Panc1 (cell line): ENCODE measurements at places on chromosomes 7 and 10.
A peak's percentile ranks its signal among the peaks of the same experiment; 100 is the strongest.

GRCh38 chr7:149828357-149829309, 9.5 kb upstream of the ZNF862 start:
- no peak for DNase-seq

DNA sequence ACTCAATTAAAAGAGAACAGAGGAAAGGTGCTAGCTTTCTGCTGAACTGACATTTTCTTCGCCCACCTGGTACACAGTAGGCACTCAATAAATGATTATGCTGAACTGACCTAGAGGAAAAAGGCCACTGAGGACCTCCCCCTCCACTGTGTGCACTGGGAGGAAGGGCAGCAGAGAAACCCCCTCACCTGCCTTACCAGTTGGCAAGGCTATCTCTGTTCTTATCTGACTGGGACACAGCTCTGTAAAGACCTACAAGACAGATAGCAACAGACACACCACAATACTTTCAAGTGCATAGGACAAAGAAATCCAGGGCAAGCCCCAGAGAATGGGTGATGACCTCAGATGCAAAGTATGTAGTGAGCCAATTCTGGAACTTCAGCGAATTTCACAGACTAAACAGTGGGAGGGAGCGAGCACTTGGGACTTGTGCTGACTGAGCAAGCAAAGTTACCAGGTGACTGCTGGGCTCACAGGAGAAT, 30.4 kb downstream of the PDLIM1 start:
- peak; percentile 73 for DNase-seq

DNA sequence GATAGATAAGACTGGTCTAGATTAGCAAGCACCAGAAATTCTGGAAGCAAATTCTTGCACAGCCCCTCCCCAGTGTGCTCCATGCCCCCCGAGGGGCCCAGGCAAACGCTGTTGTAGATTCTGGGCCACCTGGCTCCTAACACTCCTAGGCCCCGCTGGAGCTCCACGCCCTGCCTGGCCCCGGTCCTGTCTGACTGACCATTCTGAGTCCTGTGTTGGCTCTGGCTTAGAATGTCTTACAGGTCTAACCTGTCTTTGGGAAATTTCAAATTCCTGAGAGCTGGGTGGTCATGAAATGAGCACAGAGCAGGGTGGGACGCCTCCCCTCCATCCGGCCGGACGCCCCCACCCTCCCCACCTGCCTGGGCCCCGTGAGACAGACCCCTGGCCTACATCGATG, 12.6 kb upstream of the OPALIN start:
- no peak for DNase-seq

DNA sequence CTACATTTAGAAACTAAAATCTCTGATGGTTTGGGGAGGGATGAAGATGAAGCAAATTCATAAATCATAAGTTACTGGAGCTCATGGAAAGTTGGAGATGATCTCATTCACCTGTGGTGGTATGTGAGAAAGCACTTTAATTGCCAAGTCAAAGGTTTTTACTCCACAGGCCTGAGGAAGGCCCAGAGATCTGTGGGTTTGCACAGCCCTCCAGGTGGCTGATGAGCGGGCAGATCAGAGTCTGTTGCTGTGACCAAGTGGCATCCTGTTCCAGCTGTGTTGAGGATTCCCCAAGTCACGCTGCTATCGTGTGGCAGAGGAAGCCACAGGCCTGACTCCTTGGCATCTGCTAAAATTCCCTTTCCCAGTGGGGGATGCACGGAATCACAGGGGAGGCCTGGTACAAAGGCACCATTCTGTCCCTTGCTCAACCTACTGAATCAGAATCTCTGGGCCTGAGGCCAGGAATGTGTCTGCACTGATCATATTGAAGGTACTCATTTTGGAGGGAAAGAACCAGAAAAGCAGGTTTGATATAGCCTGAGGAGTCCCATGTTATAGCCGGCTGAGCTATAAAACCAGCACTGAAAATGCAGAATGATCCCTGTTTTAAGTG, 19.7 kb upstream of the DDC start:
- no peak for DNase-seq

DNA sequence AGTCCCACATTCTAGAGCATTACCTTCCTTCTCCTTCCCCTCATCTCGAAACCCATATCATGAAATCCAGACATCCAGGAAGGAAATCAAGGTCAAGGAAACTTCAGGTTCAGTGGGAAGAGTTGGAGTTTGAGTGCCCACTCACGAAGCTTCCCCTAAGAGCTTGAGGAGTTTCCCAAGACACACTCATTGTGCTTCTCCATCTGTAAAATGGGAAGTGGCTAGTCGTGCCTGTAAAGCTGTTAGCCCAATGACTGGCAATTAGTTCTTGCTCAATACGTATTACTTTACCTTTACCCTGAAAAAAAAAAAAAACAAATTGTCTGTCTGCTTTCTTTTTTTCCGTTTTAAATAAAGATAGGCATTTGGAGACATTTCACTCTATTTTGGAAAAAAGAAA, 42.3 kb downstream of the GPAM start:
- DNase-seq: no peak

DNA sequence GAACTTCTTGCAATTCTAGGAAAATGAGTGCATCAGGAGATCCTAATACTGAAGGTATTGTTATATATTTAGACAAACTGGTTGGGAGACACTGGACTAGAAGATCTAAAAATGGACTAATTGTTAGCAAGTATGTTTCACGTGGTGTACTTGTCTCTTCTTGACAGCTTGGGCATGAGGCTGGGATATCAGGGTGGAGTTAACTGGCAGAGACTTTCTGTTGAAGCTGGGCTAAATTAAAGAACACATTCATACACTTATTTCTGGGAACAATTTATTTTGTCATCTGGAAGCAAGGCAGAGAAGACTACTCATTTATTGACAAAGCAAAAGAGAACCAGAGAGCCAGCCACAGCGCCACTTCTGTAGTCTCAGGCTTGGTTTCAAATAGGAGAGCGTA, 25.9 kb downstream of the TYW1 start:
- DNase-seq: no peak

- no peak for DNase-seq
These were observed 177.6 kb upstream of the SEMA3A start for GRCh38 chr7:84372155-84372621.

DNA sequence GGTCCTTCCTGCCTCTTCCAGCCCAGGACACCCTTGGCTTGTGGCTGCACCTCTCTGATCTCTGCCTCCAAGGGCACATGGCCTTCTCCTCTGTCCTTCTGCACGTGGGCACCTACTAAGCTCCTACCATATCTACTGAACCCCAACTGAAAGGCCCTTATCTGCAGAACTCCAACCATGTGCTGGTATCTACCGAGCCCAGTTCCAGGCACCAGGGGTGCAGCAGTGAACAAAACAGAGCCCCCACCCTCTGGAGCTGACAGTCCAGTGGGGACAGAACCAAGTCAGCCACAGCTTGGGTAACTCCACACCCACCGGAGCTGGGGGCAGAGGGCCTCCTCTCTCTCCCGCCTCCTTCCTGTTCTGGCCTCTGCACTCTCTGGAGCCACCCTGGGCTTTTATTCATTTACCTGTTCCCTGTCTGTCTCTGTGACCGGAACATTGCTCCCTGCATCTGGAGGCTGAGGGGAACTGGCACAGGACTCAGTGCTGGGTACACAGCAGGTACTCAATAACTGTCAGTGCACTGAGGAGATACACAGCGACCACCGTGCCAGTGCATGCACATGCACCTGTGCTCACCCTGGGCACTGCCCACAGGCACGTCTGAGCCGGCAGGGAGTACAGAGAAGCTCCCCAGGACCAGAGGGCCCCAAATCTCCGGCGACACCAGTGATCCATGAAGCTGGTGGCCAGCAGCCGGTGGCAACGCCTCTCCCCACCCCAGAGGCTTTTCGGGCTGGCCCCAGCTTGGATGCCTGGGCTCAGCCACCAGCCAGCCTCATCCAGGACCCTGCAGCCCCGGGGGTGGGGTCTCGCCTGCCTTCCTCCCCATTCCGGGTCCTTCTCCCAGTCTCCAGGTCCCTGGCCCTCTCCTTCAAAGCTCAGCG, 2.0 kb downstream of the MICALL2 start:
- no peak for DNase-seq

GRCh38 chr7:64613653-64614052, 50.8 kb upstream of the ZNF680 start:
- DNase-seq: no peak

DNA sequence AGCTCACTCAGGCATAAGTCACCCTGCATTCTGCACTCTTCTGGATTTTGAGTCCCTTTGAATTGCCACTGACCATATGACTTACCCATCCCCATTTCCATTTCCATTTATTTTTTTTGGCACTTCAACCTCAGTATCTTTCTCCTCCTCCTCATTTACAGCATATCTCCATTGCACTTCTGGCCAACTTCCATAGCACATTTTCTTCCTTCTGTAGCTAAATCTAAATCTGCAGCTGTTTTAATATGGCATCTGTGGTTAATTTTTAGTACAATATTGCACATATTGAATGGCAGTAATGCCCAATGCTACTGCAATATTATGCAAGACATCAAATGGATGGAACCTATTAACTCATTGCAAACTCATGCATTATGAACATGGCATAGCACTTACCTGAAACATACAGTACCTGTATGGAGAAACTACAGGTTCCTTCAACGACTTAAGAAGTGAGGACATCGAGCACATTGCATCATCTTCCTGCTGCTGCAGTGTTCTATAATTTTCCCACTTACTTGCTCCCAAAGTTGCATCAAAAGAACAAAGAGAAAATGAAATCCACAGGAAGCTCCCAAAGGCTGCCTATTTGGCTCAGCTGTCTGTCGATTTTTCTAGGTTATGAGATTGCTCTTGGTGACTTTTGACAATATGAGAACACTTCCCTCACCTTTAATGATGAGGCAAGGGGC, 55.7 kb downstream of the LRRTM3 start:
- no peak for DNase-seq
